ENCODE measurements at places on chromosomes 7 and 10.

DNA sequence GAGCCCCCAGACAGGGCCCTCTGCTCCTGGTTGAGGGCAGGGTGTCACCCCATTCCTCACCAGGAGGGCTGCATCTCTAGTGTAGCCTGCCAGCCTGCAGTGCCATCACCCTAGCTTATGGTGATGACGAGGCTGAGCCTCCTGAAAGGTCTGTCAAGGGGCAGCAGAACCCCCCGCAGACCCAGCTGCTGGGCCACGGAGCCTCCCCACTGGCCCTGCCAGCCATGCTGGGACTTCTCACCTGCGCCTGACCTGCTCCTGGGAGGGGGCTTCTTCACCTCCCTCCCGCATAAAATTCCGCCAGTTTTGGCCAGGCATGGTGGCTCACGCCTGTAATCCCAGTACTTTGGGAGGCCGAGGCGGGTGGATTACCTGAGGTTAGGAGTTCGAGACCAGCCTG is 40.4 kb upstream of the RASGEF1A start:
- no peak for DNase-seq

GRCh38 chr10:129472696-129473555 is 5.9 kb downstream of the MGMT start:
- DNase-seq, result no peak

GRCh38 chr10:77176232-77176631 is 461.4 kb downstream of the KCNMA1 start:
- DNase-seq, result no peak

GRCh38 chr7:5296015-5296610 is 13.4 kb downstream of the SLC29A4 start:
- no peak for DNase-seq

- DNase-seq, result no peak
Observed at GRCh38 chr10:49605939-49606509, 4.1 kb upstream of the SLC18A3 start.

- DNase-seq, result peak; percentile 58
Observed at GRCh38 chr10:74018241-74018640, 20.3 kb downstream of the VCL start.

- no peak for DNase-seq
Observed at GRCh38 chr10:72981882-72982529, 27.4 kb upstream of the PLA2G12B start.

GRCh38 chr7:92751902-92752901 is 84.2 kb downstream of the CDK6 start:
- no peak for DNase-seq

DNA sequence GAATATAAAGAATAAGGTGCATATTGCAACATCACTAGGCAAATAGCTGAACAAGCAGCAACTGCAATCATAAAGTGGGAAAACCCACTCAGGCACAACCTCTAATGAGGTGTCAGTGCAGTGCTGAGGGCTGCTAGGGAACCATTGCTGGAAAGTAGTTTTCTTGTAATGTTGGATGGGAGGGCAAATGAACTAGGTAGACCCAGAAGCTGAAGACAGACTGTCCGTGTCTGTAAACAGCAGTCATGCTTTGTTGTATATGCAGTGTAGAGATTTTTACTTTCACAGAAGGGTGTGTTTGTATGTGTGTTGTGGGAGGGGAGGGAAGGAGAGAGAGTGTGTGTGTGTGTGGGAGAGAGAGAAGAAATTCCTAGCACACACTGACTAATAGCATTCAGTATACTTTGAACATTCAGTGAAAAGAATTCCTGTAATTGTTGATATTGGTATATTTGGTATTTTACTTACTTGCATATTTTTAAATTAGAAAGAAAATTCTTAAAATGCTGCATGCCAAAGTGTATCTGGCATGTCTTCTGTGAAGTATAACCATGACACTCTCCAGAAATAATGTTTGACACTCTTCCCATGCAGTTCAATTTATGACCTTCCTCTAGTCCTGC is 28.8 kb downstream of the ITGB8 start:
- DNase-seq, result no peak

DNA sequence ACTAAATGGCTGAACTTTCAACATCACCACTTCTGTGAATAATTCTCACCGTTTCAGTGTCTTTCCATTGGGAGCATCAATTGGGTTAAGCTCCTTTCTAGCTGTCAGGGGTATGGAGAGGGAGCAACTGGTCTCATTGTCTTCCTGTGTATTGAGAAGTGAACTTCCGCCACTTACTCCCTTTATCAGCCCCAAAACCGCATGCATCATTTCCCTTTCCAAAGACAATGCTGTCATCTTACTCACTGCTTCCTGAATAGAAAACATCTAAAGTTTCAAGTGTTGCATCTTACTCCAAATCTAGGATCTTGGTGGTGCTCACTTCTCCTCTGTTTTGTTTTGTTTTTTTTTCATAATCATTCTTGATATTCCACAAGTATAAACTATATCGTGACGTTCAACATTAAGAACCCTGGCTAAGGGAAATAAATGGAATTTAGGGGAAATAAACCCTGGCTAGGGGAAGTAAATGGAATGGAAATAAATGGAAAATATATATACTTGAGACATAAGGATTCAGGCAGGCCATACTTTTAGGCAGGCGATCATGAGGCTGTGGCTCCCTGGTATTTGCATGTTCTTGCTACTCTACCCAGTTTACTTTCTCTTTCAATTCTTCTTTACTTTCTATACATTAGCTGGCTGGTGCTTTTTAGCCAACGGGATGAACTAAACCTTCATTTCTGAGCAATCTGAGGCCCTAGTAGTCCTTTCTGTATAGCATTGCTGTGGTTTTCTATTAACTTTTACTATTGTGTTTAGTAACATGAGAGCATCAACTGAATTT is 371.9 kb downstream of the BMPER start:
- DNase-seq, result no peak

DNA sequence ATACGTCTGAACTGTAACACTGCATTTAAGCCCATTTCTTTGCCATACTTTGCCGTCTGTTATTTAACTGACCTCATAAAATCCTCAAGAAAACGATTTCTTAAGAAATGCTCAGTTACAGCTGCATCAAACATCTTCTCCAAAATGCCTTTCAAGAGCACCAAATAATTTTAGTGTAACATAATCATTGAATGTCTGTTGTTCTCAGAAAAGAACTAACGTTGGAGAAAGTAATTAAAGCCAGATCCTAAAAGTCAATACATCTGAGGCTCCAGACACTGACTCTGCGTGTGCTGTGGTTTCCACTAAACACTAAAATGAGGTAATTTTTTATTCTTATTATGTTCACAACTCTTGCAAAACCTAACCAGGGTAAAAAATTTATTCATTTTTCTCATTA is 63.7 kb upstream of the LRRC17 start:
- DNase-seq, result no peak

DNA sequence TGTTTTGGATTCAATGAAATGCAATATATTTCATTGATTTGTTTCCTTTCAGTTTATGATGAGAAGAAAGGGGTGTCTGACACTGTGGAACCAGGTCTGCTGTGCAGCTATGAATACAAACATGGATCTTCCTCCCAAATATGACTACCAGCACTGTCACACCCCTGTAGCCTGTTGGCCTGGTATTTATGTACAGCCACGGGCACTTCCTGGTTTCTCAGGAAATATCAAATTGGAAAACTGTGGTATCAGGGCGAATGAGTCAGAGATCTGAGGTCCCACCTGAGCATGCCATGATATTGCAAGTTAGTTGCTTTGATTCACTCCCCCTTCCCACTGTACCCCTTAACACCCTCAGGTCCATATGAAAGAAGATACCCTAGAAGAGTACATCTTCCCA is 87.8 kb downstream of the DNMBP start:
- no peak for DNase-seq

- DNase-seq, result peak; percentile 76
Observed at GRCh38 chr10:3853547-3854303, 68.7 kb upstream of the KLF6 start.

GRCh38 chr7:138238734-138239659 is 162.7 kb downstream of the AKR1D1 start:
- DNase-seq, result no peak

DNA sequence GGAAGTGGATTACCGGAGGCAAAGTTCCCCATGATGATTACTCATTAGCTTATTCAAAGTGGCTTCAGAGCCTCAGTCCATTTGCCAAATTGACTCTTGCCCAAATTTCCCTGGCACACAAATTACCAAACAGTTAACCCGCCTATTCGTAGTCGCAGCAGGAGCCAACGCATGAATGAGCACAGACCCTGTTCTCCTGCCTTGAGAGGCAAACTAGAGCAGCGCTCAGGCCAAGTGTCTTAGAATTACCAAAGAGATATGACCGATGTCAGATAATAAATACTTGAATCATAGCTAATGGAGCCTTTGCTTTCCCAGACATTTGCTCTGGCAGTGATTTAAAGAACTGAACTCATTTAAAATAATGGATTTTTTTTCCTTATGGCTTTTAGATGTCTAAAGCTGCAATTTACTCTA is 64.9 kb downstream of the CTTNBP2 start:
- DNase-seq, result no peak

DNA sequence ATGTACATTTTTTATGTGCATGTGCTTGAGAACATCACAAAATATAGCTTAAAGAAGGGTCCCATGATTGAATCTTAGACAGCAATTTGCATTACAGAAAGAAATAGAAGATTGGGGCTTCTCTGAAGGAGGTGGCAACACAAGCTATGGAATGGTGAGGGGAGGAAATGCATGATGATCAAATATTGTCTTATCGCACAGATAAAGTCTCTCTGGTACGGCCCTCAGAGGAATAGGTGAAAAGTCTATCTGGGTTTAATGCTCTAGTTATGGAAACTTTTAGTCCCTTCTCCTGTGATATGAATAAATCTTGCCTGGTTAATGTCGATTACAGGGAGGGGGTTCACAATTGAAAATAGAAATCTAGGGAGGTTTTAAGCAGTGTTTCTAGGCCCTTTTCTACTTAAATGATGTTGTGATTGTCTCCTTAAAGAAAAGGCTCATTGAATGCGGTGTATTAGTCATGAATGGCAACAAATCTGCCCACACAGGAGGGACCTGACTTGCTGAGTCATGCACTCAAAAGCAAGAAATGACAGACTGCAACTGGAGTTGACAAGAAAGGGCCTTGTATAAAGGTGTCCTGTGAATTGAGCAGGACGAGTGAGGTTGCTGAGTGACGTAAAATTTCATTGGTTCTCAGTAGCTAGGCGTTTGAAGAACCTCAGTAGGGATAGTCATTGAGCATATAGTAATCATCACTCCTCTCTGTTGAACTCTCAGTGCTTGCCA is 133.4 kb upstream of the CSTF2T start:
- no peak for DNase-seq

DNA sequence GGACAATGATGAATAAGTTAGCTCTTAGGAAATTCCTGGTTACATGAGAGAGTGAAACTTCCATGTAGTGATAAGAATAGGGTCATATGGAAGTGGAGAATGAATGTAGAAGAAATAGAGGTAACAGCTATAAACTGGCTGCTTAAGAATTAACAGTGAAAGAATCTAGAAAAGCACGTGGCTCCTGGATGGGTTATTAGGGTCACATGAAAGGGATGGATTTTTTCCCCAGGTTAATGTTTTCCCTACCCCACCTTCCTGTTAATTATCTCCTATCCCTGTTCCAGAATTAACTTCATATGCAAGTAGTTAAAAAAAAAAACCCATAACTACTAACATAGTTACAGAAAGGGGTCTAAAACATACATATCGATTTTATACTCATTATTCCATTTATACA is 58.0 kb downstream of the ANKIB1 start:
- no peak for DNase-seq

DNA sequence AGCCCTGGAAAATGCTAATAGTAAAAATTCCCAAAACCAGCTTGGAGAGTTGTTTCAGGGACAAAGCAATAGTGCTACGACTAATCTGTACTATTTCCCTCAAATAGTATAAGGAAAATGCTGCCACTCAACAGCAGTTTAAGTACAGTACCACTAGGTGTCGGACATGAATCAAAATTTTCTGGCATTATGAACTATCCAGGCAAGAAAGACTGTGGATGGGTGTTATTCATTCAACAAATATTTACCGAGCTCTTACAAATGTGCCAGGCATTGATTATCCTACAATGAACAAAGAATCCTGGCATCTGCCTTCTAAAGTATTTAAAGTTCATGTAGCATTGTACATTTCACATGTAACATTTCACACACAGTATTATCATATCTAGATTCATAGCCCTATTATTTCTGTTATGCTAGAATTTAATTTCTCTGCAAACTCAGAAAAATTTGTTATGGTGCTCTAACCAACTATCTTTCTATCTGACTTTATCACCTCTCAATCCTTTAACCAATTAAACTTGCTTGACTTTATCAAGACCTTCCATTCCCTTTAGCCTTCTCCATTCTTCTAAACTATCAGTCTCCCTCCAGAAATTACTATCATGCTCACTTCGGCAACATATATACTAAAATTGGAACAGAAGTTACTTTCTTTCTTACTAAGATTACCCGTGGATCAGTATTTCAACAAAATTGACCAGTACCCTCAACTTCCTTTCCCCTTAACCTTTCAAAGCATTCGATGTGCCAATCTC is 80.6 kb downstream of the ARHGAP21 start:
- DNase-seq, result no peak

DNA sequence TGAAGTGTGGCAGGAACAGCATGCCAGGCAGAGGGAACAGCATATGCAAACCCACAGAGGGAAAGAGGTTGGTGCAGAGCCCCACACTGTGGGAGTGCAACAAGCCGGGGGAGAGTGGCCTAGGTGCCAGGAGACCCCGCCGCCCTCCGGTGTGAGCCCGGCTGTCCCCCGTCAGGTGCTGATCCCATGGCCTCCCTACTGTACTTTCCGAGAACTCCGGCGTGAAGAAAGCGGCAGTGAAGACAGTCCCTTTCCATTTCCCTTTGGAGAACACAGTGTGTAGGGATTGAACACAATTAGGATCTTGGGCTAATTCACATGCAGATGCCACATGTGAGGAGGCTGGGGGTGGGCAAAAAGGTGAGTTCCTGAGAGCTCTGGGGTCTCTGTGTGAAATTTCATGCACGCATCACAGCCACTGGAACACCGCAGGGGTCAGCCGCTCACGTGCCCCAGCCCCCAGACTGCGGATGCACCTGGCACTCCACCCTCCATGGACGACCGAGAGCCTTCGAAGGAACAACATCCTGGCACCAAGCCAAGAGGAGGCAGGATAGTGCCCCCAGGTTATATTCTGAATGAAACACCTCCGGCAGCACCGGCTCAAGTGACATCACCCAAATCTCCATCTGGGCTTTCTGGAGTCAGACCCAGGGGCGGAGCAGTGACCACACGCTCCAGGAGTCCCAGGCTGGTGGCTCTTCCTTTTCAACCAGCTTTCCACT is 82.1 kb upstream of the PPP2R2D start:
- no peak for DNase-seq

- DNase-seq, result no peak
Observed at GRCh38 chr7:87886875-87887274, 10.6 kb downstream of the DBF4 start.

GRCh38 chr7:38975944-38976392 is 1.7 kb upstream of the POU6F2 start:
- no peak for DNase-seq

Data from transverse colon (tissue), 4 donors.